ENCODE measurements at places on chromosomes 6 and 20.

DNA sequence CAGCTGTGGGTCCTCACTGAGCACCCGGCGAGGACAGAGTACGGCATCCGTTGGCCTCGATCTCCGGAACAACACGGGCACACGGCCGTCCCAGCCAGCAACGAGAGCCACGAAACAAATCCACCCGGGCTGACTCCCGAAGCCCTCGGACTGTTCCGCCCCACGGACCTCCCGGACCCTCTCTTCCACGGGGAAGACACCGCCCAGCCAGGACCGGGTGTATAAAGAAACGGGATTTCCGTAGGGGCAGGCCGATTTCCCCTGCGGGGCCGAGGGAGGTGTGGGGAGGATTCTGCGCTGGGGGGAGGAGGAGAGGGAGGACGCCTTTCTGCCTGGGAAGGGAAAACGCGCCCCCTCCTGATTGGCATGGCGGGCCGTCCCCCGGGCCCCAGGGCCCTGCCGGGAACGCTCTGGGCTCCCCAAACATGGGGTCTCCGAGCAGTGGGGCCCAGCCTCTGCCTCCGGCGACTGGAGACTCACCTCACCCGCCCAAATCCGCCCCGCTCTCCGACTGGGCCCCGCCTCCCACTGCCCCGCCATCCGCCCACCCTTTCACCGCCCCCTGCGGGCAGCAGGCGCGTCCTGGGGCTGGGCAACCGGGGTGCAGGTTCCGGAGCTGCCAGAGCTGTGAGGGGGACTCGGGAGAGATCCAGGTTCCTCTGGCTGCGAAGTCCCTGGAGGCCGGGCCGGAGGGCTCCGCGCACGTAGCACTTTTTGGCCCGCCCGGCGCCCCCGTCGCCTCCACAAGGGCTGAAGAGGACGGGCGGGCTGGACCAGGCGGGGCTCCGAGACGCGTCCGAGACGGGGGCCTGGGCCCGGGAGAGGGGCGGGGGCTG is 679 bp upstream of the PPDPF start:
- DNase-seq: peak; percentile 85

GRCh38 chr20:56111961-56112730 is 106.8 kb upstream of the CBLN4 start:
- no peak for DNase-seq

- peak; percentile 1 for DNase-seq
These were observed 893.4 kb downstream of the C6orf118 start for GRCh38 chr6:164415832-164416563.

- no peak for DNase-seq
These were observed 25.0 kb downstream of the HEBP2 start for GRCh38 chr6:138428944-138429598.

- DNase-seq: no peak
These were observed 35.9 kb downstream of the LAMA2 start for GRCh38 chr6:128918886-128919285.

- DNase-seq: no peak
These were observed 217.1 kb downstream of the ALDH8A1 start for GRCh38 chr6:134732763-134733162.

- no peak for DNase-seq
These were observed 42.5 kb downstream of the PIGU start for GRCh38 chr20:34634392-34634791.

DNA sequence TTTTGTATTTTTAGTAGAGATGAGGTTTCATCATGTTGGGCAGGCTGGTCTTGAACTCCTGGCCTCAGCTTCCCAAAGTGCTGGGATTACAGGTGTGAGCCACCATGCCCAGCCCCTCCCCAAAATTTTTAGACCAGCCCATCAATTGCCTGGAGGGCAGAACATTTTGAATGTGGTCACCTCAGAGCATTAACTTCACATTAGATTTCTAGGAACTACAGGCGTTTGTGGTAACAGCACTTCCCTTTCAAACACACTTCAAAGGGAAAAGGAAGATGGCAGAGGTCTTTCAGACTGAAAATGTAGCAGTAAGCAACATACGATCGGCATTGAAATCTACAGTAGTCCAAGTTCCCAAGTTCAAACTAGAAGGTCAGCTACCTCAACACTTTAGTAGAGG is 12.3 kb upstream of the SLA2 start:
- DNase-seq: no peak

DNA sequence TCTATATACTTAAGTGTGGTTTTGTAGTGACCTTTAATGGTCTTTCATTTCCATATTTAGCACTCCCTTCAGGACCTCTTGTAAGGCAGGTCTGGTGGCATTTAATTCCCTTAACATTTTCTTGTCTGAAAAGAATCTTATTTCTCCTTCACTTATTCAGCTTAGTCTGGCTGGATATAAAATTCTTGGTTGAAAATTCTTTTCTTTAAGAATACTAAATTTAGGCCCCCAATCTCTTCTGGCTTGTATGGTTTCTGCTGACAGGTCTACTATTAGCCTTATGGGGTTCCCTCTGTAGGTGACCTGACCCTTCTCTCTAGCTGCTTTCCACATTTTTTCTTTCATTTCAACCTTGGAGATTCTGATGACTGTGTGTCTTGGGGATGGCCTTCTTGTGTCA is 236.9 kb downstream of the THBS2 start:
- no peak for DNase-seq

DNA sequence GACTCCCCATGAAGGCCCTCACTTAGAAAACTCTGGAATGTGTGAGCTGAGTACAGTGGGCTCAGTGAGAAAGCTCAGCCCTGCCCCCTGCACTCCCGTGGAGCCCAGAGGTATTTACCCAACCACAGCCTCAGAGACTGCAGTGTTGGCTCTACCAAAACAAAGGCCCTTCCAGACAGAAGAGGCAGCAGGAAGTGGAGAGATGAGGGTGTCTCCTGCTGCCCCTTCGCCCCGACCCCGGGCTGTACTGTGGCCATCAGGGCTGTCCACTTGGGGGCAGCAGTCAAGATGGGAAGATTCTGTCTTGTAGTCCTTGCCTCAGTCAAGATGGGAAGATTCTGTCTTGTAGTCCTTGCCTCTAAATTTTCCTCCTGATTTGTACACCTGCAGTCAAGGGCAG is 341.3 kb downstream of the TAF4 start:
- no peak for DNase-seq

DNA sequence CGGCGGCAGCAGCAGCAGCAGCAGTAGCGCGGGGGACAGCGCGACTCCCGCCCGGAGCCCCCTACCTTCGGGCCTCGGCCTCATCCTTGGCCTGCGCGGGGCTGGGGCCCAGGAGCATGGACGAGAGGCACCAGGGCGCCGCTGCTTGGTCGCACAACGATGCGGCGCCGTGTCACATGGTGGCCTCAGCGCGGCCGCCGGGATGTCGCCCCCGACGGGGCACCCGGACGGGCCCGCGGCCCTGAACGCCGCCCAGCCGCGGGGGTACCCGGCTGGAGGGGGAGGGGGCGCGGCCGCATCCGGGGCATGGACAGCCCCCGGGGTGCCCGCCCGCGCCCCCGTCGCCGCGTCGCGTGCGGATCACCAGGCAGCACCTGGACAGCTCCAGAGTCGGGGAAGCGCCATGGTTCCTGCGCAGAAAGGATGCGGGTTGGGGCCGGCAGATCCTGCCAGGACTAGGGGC is 57.1 kb downstream of the CDH22 start:
- no peak for DNase-seq

DNA sequence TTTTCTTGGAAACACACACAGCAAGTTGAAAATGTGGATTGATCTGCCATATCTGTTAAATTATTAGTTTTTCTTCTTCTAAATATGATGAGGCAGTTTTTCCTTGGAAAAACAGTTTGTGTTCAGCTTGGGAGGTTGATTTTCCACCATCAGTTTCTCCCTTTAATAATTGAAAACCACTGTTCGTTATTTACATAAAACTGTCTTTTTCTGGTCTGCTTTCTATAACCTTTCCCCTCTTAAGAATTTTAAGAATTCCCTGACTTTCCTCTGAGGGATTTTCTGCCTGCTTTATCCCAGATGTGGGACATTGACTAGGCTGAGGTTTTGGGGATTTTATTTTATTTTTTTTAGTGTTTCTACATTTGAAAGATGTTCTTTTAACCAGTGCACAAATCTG is 27.2 kb downstream of the DSE start:
- no peak for DNase-seq

DNA sequence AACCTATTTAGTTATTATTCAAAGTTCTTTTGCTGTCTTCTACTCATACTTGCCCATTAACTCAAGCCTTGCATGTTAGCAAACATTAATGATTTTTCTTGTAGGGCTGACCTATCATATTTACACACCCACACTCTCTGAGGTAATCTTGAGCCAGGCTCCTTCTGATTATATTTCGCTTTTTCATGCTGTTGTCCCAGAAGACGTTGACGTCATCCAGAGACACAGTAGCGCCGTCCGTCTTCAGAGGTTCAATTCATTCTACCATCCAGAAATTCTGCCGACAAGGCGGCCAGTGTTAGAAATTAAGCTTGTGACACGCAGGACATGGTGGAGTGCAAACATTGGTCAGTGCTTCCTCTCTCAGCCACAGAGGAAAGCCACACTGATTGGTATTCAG is 584.7 kb downstream of the BMP2 start:
- no peak for DNase-seq

GRCh38 chr20:48238781-48239180 is 453.5 kb upstream of the SULF2 start:
- no peak for DNase-seq

DNA sequence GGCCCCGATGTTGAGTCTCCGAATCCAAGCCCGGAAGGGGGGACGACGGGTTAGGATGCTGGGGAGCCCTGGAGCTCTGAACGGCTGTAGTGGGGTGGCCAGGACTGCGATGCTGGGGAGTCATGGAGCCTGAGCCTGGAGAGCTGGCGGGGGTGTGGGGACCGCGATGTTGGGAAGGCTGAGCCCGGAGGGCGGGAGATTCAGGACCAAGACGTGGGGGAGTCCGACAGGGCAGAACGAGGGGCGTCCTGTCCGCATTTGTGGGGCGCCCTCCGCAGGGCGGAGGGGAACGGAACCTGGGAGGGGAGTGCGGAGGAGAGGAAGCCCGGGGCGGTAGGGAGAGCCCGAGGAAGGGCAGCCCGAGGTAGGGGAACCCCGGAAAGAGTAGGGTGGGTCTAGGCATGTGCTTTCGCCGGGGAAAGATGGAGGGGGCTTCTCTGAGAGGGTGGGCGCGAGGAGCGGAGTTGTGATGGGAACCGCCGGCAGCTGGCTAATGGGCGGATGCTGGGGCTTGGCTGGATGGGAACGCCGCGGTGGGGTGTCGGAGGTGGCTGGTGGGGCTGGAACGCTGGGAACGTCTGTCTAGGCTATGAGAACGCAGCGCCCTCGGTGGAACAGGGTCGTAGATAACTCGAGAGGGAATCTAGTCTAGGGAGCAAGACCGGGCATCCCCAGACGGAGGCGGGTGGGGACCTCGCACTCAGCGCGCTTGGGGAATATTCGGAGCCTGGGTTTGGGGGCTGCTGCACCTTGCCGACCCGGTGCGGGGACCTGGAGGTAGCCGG is 684 bp downstream of the PAQR8 start:
- peak; percentile 64 for DNase-seq

DNA sequence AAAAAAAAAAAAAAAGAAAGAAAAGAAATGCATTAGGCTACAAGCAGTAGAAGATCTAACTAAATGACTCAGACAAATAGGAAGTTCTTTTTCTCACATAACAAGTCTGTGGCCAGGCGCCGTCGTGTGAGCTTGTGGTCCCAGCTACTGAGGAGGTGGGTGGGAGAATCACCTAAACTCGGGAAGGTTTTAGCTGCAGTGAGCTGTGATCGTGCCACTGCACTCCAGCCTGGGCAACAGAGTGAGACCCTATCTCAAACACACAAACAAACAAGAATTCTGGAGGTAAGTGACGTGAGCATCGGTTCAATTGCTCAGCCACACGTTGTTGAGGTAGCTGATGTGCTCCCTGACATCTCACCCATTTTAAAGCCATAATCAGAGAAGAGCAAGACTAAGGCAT is 37.9 kb upstream of the SLC23A2 start:
- no peak for DNase-seq

DNA sequence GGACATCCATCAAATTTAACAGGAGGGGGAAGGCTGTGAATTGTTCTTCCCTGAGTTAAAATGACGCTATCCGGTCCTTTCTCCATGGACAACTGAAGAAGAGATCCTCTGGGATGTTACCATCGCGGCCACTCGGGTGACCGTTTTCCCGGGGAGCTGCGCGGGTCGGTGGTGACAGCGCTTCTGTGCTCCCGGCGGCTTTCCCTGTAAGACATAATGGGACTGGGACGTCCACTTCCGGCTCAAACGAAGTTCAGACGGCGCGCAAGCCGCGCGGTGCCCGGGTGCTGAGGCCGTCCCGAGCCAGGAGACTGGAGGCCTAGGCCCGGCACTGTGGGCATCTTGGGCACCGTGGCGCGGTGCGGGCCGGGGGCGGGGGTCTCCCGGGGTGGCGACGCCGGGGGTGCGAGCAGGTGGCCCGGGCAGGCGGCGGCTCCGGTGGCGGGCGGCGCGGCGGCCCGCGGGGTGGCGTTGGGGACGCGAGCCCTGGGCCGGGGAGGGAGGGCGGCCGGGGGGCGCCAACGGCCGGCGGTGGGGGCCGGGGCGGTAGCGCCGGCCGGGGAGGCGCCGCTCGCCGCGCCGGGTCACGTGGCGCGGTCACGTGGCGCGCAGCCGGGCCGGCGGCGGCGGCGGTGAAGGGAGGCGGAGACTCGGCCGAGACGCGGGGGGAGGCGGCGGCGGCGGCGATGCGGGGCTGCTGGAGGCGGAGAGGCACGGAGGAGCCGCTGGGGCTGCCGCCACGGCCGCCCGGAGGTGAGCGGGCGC is 63.6 kb downstream of the GTF2H5 start:
- peak; percentile 73 for DNase-seq

GRCh38 chr6:157556671-157557430 is 175.9 kb downstream of the ZDHHC14 start:
- no peak for DNase-seq

DNA sequence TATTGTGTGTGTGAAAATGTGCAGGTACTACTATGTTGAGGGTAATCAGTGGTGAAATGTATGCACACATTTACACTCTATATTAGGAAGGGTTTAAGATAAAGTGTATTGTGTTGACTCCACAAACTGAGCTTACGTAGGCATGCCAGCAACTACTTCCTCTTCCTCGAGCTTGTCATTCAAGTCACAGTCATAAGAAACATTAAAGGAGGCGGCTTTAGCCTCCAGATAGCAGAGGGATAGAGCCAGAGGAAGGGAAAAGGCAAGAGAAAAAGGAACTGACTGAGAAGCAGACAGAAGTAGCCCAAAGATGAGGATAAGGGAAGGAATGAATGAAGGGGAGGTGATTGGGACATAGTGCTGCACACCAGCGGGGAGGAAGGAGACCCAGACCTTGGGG is 55.2 kb downstream of the SMLR1 start:
- DNase-seq: no peak

GRCh38 chr6:2863901-2864300 is 22.2 kb upstream of the SERPINB1 start:
- DNase-seq: no peak

- peak; percentile 43 for DNase-seq
These were observed 780 bp downstream of the ZCCHC3 start for GRCh38 chr20:297925-298775.

Data from lung (tissue), 17 donors.